MM.1S (cell line): ENCODE measurements at places on chromosomes 3 and 15.
A peak's percentile ranks its signal among the peaks of the same experiment; 100 is the strongest.

- peak; percentile 49 for DNase-seq
Observed at GRCh38 chr3:71067977-71068654, 515.4 kb downstream of the FOXP1 start.

DNA sequence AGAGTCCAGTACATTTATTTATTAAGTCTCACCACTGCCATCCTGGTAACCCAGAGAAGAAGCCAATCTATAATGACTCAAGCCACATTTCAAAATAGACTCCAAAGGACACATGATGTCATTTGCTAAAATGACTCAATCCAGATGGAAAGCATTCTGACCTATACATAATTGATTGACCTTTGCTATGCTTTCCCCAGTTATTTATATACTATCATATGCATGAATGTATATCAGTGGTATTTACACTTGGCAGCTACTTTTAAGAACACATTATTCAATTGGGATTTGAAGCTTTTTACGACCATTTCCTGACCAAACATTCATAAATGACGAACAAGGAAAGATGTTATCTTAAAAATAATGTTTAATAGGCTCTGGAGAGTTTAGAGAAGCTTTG, 297.2 kb downstream of the FHIT start:
- DNase-seq = no peak

GRCh38 chr15:63104727-63105126, 16.9 kb upstream of the LACTB start:
- no peak for DNase-seq

DNA sequence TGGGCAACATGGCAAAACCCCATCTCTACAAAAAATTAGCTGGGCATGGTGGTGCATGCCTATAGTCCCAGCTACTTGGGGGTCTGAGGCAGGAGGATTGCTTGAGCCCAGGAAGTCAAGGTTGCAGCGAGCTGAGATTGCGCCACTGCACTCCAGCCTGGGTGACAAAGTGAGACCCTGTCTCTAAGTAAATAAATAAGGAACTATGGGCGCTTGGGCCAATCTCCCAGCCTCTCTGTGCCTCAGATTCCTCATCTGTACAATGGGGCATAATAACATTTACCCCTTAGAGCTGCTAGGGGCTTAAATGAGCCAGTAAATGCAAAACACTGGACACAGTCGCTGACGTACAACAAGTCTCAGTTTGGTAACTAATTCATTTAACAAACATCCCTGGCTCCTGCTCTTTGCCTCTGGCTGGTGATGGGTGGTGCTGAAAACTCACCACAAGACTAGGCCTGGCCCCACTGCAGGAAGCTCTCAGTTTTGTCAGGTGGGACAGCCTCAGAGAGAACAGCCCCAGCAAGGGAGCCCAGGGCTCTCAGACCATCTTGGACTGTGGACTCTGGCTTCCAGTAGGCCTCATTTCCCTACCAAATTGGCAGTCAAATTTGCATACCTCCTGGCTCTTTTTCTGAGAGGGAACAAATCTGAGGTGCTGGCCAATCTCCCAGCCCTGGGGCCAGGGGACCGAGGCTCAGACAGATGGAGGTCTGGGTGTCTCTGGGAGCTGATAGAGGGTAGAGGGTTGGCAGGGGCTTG, 6.4 kb upstream of the TBC1D2B start:
- peak; percentile 48 for DNase-seq

DNA sequence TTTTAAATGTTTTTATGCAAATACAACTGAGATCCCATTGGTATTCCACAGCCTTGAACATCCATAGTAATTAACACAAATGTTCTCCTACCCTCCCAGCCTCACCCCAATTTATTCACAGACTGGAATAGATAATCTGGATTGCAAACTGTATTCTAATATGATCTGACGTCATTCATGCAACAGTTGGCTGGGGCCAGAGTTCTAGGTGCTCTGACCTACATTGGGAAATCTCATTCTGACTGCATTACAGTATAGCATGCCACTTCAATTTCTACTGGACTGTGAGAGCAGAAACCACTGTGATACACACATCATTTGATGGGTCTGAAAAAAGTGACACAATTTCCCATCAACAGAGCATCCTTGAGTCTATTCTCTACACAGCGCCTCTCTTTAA, 403.1 kb downstream of the MAGI1 start:
- no peak for DNase-seq

- DNase-seq = no peak
Observed at GRCh38 chr15:100250176-100250800, 91.5 kb downstream of the ADAMTS17 start.

GRCh38 chr3:187565701-187566100, 104.5 kb downstream of the SST start:
- no peak for DNase-seq

DNA sequence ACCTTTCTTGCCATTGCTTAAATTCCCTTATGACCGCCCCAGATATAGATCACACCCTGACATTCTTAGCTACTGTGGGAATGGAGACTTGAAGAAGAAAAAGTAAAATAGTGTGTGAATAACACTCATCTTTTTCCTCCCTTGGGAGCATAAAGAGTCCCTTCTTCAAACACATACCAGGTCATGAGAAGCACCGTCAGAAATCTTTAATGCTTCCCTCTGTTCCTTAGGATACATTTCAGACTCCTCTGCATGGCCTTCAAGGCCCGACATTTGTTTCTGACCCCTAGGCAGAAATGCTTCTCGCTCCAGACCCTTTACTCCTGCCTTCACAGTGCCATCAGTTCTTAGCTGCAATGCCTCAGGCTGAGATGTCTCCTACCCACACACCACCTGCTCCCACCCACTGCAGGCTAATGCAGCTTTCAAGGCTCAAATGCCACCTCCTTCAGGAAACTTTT, 143.8 kb upstream of the IL12A start:
- DNase-seq = no peak

DNA sequence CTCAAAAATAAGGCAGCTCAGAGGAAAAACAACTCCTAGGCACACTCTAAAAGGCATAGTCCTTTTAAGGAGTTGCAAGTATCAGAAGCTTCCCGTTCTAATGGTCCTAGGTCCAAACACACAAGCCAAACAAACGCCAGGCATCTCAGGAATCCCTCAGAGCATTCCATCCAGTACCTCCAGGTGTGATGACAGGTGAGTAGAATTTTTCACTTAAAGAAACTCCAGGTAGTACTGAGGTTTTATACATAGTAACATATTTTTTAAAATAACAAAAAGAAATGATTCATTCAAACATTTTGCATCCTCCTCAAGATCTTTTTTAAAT, 1092.3 kb downstream of the TUSC7 start:
- DNase-seq = no peak

GRCh38 chr15:68667800-68668625, 89.2 kb downstream of the CORO2B start:
- DNase-seq = no peak

DNA sequence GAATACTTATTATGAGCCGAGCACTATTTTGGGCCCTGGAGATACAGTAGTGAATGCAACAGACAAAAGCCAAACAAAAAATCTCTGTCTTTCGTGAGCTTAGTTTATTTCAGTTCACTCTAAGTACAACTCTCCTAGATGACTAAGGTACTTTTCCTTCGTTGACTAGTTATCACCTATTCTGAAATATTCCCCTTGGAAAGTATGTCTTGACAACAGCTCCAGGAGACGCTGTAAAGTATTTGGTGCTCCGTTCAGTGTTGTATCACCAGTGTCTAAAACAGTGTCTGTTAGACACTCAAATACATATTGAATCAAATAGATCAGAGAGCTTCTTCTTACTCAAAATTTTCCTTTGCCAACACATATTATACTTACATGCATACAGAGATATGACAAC, 119.6 kb downstream of the TFDP2 start:
- no peak for DNase-seq

DNA sequence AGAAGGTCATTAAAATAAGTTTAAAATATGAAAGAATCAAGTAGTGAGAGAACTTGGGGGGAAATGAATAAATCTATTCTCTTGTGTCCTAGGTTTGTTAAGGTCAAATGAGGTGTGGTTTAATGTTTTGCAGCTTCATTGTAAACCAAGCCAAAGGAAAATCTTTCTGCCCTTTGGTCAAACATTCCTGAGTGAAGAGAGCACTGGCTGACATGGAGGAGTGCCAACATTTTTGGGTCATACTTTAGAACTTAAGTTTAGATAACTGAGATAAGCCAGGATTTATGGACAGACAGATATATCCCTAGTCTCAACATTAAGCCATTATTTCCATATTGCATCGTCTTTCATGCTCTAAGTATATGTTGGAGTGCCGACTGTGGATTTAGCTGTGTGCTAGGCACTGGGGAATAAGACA, 66.4 kb downstream of the PTPRG start:
- no peak for DNase-seq

- DNase-seq = no peak
Observed at GRCh38 chr3:150535204-150535603, 11.1 kb downstream of the SERP1 start.

DNA sequence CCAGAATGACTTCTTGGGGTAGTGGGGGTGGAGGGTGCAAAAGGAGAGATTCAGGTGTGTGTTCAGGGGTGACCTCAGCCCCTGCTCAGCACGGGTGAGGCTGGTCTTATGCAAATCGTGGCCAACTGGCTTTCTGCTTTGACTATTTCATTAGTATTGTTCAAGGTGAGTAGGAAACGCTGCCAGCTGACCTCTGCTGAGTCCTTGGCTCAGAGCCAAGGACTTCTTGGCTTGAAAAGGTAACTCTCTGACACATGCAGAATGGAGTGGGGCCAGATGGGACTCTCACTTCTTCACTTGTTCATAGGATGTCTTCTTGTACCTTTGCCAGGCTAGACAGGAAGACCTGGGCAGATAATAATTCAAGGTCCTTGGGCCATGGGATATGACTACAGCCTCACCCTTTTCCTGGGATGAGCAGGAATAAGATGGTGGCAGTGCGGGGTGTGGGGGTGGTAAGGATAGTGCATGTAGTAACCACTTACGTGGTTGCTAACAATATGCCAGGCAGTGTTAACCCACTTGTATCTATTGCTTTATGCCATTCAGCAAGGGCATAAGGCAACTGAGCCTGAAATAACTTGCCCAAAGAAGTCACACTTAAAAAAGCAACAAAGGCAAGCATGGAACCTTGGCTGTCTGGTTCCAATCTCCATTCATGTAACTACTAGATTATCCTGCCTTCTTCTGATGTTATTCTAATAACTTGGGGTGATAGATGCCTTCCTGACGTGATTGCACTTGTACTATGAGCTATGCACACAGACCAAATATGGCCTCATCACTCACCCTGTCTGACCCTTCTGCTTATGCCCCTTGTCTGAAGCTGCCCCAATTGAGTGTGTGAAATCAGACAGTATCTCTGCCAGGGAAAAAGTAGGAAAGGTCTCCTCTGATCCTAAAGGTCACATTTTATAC, 193.1 kb downstream of the NR1D2 start:
- DNase-seq = peak; percentile 94

GRCh38 chr15:57041416-57041815, 123.0 kb downstream of the TCF12 start:
- no peak for DNase-seq
